ENCODE measurements at places on chromosomes 13 and 19.

DNA sequence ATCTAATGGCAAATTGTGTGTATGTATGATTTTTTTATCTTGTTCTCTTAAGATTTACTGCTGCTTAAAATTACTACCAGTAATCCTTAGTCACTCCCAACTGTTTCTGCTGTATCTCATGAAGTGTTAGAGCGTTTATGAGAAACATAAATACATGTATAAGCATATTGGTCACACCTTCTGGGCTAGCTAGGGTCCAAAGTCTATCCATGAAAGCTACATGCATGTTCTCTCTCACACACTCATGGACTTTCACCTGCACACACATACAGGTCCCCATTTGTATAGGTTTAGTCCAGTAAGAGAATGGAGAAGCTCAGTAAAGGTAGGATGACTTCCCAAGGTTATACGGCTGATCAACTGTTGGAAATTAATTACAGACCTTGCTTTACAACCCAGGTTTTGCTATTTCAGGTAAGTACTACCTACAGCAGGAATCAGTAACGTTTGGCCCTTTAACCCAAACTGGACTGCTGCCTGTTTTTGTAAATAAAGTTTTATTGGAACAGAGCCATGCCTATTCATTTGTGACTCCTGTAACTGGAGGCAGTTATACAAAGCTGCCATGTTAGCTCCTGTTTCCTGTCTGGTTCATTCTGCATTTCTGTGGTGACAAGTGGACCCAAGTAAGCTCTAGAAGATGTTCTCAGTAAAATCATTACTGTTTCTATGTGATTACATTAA lies 15.3 kb downstream of the METTL21C start:
- no peak for ATAC-seq

GRCh38 chr13:62129000-62129551 lies 713.4 kb upstream of the PCDH20 start:
- no peak for ATAC-seq

DNA sequence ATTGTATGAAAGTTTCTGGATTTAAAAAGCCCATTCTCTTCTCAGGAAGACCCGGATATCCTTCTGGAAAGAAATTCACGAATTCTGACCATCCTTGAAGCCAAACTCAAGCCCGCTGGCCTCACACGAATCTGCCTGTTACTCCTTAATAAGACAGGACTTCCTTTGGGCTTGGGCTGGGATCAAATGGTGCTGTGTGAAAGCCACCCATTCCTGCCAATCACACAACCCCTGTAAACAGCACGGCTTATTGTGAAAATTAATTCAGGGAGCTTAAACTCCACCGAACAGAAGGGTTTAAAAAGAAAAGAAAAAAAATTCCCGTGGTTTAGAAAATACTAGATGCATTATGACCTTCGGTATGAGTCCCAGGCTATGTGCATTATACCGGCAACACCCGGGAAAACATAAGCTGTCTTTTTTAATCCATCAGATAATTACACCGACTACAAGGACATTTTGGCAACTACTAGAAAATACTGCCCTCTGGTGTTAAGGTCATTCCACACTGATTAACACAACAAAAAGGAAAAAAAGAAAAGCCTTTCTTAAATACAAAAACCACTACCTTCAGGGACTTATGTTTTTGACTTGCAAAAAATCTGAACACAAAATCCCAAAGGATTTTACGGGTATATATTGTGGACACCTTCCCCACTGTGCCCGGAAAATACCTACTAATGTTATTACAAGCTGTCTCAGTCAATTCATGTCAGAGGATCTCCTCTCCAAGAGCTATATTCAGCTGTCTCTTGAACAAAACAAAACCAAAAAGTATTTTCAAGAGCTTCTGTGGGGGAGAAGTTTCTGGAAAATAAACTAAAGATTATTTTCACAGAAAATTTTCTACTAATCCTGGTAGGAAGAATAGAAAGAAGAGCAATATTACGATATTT lies 76.0 kb upstream of the LSM14A start:
- ATAC-seq, result no peak

DNA sequence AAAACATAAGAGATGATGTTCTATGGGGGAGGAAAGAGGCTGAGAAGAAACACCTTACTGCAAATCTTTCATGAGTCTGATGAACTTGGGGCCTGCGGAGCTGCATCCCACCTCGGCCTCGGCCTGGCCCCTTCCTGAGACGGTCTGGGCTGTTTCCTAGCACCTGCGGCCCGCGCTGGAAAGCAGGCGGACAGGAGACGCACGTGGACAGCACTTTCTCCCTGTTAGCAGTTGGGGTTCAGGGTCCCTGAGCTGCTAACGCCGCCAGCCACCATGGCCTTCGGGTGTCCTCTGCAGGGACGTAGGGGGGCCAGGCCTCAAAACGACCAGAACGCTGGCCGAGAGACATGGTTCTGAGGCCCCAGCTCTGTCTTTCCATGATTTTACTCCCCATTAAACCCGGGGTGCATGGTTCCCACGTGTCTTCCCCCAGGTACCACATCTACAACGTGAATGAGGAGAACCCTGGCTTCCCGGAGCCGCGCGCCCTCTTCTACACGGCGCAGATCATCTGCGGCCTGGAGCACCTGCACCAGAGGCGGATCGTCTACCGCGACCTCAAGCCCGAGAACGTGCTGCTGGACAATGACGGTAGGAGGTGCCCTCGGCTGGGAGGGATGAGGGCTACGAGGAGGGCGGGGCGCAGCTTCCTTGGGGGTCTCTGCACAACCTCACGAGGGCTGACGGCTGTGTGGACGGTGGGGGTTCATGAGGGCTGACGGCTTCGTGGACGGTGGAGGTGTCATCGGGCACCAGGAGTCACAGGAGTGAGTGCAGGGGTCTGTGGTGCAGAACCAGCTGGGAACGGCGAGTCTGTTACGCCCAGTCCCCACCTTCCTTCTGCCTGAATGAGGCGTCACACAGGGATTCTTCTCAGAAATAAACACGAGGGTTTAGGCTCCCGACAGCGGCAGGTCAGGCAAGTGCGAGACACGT lies 4.3 kb downstream of the GRK1 start:
- no peak for ATAC-seq

GRCh38 chr19:342801-343421 lies 1.7 kb downstream of the MIER2 start:
- ATAC-seq, result no peak

DNA sequence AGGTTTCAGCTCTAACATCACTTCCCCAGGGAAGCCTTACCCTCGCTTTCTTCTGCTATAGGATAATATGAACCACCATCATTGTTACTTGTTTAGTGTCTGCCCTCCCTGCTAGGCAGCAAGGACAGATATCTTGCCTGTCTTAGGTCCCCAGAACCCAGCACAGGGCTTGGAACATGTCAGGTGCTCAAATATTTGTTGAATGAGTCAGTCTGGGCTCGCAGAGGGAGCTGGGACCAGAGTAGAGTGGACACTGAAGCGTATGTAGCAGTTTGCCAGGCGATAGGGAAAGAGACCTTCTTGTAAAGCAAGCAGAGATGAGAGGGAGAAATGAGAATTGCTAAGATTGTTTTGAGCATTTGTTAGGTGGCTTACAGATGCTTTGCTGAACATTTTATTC lies 11.7 kb downstream of the BCKDHA start:
- no peak for ATAC-seq

- ATAC-seq, result no peak
Measured at GRCh38 chr19:19403373-19403901, 2.0 kb upstream of the GATAD2A start.

GRCh38 chr19:341386-342127 lies 3.0 kb downstream of the MIER2 start:
- ATAC-seq, result no peak

- ATAC-seq, result no peak
Measured at GRCh38 chr19:52923778-52924593, 758 bp upstream of the ZNF888 start.

DNA sequence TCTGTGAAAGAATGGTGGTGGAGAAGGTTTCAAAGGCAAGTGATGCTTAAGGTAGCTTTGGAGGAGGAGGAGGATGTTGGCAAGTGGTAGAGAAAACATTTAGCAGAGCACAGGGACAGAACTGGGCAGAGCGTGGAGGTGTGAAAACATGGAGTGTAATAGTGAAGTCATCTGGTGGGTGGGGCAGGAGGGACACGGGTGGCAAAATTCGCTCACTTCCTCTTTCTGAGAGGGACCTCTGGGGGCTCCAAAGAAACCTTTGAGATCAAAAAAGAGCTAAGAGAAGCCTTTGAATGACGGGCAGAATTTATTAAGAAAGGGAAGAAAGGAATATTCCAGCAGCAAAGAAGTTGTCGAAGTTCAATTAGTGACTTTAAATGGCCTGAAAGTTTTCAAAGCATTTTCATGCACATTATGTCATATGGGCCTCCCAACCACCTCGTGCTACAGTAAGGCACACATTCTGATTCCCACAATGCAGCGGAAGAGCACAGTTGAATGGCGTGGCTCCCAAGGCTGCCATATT lies 82.8 kb downstream of the STARD13 start:
- ATAC-seq, result no peak

GRCh38 chr13:39567569-39567968 lies 35.4 kb downstream of the LHFPL6 start:
- no peak for ATAC-seq

GRCh38 chr19:2529473-2529918 lies 53.6 kb downstream of the GADD45B start:
- ATAC-seq, result no peak

DNA sequence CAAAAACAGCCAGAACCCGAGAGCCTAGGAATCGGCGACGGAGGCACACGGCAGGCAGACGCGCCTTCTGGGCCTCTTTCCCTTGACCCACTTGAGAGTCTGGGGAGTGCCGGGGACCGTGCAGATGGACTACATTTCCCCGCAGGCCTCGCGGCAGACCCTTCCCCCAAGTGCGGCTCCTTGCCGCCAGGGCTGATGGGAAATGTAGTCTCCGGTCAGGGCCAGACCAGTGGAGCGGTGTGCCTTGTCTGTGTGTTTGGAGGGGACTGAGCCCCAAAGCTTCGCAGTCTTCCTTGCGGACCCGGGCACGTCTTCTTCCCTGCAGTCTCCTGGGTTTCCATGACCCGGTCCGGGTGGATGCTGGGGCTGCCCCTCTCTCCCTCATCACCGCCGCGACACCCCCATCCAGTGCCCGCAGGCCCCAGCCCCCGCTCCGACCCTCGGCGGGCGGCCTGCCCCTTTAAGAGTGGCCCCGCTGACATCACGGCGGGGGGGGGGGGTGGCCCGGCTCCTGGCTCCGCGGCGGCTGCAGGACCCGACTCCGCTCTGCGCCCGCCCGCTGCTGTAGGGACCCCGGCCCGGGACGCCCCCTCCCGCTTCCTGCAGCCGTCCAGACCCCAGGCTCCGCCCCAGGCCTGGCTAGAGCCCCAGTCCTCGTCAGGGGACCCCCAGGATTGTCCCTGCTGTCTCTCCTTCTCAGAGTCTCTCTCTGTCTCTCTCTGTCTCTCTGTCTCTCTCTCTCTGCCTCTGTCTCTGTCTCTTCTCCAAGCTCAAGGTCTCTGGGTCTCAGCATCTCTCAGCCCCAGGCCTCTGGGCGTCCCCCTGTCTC lies 758 bp upstream of the CACNG7 start:
- ATAC-seq, result peak; percentile 86

- no peak for ATAC-seq
Measured at GRCh38 chr13:88592105-88592504, 920.9 kb downstream of the SLITRK5 start.

DNA sequence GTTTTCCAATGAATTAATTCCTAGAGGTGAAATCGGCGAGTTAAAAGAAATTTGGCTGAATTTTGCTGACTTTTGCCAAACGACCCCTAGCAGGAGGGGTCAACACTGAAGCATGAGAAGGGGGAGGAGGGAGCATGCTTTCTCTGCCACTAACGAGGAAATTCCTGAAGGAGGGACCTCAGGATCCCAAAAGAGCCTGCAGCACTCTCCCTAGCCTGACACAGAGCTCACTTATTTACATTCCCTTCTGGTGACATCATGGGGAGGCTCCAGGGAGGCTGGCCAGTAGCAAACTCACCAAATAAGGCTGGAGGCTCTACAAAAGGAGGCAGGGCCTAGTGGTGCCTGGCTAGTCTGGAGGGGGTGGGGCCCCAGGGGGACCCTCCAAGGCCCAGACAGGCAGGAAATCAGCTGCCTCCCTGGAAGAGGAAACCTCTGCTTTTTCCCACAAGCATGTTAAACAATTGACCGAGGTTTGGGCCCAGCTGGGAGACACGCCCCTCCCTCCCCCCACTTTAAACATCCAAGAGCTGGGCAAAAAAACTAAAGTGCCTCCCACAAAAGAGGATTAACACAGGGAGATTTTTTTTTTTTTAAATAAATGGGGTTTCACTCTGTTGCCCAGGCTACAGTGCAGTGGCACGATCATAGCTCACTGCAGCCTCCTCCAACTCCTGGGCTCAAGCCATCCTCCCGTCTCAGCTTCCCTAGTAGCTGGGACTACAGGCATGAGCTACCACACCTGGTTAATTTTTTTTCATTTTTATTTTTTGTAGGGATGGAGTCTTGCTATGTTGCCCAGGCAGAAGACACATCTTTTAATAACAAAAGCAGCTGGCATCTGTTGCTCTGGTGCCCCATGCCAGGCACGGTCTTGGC lies 2.1 kb downstream of the DAPK3 start:
- ATAC-seq, result no peak

DNA sequence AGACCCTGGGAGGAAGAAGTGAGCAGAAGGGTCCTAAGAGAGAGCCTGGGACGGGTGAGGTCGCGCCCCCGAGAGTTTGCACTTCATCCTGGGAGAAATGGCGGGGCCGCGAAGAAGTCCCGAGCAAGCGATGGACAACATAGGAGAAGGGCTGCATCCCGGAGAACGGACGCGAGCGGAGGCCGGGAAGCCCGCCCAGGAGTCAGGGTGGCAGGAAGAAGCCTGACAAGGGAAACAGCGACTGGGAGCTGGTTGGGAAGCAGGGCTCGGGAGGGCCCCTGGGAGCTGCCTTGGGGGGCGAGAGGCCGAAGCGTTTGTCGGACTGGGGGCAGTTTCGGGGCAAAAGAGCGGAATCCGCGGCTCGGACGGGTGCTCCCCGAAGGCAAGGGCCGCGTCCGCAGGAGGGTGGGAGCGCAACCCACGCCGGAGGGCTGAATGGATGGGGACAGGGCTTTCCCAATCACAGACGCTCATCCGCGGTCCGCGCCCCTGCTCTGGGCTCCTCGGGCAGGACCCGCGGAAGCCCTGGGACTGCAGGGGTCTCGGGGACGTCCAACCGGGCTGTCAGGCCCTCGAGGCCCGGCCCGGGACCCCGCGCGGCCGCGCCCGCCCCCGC lies 469 bp downstream of the ABHD17A start:
- peak; percentile 14 for ATAC-seq

DNA sequence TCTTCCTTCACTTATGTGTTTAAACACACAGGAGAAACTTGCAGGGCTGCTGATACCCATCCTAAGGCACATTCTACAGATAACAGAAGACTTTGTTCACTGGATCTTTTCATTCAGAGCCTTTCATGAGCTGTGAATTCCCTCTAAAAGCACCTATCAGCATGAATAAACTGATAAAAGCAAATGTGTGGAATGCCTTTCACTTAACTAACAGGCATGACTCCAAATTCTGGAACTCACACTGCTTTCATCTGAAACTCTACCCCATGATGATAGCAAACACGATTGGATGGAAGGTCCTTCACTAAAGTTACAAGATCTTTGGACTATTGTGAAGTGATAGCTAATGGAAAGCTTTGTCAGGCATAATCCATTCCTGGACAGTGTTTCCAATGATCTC lies 457.3 kb downstream of the EFNB2 start:
- ATAC-seq, result no peak

- no peak for ATAC-seq
Measured at GRCh38 chr13:102807699-102808098, 8.8 kb downstream of the BIVM start.
